ENCODE measurements at places on chromosomes 7 and 10.

- DNase-seq, result no peak
These were observed 27.5 kb downstream of the CDCA7L start for GRCh38 chr7:21918216-21918615.

DNA sequence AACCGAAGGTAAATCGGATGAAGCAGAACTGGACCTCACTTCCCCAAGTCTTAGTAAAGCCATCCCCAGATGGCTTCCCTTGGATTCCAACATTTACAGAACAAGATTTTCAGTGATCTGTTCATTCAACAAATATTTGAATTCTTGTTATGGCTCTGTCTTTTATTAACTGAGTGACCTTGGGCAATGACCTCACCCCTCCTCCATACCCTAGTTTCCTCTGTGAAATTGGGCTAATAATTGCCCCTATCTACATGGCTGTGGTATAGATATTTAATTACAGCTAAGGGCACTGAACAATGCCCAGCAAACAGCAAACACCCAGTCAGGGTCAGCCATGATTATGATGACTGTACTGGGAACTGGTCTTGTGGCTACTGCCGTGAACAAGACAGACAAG lies 19.1 kb downstream of the TECTB start:
- DNase-seq, result no peak

GRCh38 chr7:30145426-30145970 lies 10.7 kb downstream of the MTURN start:
- DNase-seq, result no peak

- DNase-seq, result no peak
These were observed 8.0 kb upstream of the ELFN1 start for GRCh38 chr7:1662101-1662500.

- no peak for DNase-seq
These were observed 23.5 kb upstream of the MEOX2 start for GRCh38 chr7:15709978-15710377.

DNA sequence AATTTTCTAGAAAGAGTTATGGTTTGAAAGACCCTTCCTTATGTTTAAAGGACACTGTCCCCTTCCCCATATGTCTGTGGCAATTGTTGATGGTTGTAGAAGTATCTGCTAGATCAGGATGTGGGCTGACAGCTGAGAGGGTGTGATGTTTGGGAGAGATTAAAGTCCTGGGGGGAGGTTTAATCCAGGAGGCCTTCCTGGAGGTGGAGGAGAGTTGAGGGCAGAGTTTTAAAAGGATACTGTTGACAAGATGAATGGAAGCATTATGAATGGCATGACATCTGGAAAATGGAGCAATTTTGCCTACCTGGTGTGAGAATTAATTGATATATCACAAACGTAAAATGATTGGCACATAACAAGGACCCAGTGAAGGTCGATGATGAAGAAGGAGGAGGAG lies 32.9 kb upstream of the SMC3 start:
- DNase-seq, result no peak

All from choroid plexus epithelial cell (primary cell).